T-helper 9 cell (primary cell): ENCODE measurements at places on chromosomes 13 and 19.
A peak's percentile ranks its signal among the peaks of the same experiment; 100 is the strongest.

DNA sequence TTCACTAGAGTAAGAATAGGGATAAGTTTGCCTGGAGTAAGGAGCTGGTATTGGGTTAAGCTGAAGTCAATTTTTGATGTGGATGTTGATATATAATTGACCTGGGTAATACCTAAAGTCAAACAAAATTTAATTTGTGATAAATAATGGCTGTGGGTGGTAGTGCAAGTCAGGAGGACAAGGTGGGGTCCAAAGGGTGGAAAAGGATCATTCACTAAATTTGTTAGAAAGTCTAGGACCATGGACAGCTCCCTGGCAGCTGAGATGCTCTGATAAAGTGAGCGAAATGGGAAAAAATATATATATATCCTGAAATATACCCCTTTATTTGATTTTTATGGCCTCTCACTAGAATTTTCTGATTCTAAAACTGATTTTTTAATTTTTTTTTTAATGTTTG, 463.5 kb downstream of the GPC6 start:
- DNase-seq, result no peak

GRCh38 chr19:16383584-16384161, 59.0 kb downstream of the KLF2 start:
- DNase-seq, result no peak

- DNase-seq, result no peak
These were observed 5.0 kb upstream of the ADM5 start for GRCh38 chr19:49684251-49684982.

GRCh38 chr19:6632002-6632621, 37.8 kb downstream of the TNFSF14 start:
- peak; percentile 79 for DNase-seq

- DNase-seq, result no peak
These were observed 39.8 kb upstream of the LATS2 start for GRCh38 chr13:21100994-21101757.

DNA sequence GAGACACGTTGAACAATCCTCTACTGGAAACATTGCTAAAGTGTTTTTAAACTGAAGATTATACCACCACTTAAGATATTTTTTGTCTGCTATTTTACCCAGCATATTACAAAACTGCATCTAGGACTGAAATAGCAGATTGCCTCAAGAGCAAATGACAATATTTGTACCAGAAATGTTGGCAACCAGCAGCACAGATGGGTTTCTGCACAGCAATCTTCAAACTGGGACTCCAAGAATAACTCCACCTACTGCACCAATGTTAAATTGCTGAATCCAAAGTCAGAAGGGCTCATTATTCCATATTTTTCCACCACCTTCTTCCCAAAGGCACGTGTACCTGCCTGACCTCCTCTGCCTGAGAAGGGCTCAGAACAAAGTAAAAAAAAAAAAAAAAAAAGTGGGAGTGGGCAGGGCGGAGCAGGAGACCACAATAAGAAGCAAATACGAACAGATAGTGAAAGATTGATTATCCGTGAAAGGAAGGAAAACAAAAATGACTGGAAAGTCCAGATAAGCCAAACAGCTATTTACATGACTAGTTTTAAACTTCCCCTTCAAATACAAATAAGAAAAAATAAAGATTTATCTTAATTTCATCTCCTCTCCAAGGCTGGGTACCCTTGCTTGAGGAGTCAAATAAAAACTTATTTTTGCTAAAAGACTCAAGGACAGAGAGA, 79.4 kb downstream of the FOXO1 start:
- DNase-seq, result no peak

DNA sequence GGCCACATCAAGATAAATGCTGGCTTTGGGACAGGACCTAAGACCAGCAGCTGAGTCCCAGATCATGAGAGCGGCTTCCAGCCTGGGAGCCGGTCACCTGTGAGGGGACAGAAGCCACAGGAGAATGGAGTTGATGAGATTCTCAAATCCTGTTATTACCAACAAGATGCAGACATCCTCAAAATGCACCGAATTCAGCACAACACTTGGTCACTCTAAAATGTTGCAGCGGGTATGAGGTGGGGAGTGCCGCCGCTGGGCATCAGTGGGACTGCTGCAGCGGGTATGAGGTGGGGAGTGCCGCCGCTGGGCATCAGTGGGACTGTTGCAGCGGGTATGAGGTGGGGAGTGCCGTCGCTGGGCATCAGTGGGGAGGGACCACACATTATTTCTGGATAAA, 21.2 kb downstream of the RANBP3 start:
- no peak for DNase-seq

- no peak for DNase-seq
These were observed 114.9 kb downstream of the PCCA start for GRCh38 chr13:100203696-100204367.

- peak; percentile 69 for DNase-seq
These were observed at the start of gene MEF2B for GRCh38 chr19:19170053-19170872. Gene MEF2B, minus strand, starts transcription at chr19:19170263. Its CDS starts 19,528 bp downstream, at chr19:19150735.

GRCh38 chr19:19304186-19304965, 15.9 kb downstream of the SUGP1 start:
- no peak for DNase-seq

DNA sequence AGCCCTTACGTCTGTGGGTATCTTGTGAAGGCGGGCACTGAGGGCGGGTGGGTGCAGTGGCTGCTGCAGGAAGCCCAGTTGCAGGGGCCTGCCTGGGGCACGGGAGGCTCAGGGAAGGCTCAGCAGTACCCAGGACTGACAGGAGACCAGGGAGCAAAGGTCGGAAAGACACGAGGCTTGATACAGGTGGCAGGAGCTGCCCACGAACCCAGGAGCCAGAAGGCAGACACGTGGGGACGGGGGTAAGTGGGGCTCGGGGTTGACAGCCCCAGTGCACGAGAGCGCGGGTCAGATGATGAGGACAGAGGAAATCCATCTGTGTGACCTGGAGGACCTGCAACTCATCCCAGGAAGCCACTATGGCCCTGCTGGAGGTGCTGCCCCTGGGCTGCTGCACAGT, 25.3 kb downstream of the ELAVL1 start:
- DNase-seq, result no peak

- no peak for DNase-seq
These were observed 32.0 kb downstream of the LTBP4 start for GRCh38 chr19:40633207-40633606.

DNA sequence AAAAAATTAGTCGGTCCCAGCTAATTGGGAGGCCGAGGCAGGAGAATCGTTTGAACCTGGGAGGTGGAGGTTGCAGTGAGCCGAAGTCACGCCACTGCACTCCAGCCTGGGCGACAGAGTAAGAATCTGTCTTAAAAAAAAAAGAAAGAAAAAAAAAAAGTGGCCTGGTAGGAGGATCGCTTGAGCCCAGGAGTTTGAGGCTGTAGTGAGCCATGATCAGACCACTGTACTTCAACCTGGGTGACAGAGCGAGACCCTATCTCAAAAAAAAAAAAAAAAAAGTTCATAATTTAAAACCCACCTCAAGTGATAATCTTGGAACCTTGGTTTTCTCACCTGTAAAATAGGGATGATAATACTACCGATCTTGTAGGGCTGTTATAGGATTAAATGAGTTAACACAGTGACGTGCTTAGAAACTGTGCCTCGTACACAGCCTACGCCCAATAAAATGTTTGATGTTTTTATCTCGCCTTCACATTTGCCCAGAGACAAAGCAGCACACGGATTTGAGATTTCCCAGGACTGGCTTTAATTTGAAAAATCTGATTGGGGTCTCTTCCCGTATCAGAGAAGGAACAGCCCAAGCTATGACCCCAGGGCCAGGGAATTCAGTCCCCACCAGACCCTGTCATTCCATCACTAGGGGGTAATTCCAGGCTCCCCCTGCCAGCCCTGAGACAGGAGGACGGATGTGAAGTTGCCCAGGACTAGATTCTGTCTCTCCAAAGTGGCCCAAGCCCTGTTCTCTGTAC, 3.6 kb downstream of the SERTAD1 start:
- no peak for DNase-seq

DNA sequence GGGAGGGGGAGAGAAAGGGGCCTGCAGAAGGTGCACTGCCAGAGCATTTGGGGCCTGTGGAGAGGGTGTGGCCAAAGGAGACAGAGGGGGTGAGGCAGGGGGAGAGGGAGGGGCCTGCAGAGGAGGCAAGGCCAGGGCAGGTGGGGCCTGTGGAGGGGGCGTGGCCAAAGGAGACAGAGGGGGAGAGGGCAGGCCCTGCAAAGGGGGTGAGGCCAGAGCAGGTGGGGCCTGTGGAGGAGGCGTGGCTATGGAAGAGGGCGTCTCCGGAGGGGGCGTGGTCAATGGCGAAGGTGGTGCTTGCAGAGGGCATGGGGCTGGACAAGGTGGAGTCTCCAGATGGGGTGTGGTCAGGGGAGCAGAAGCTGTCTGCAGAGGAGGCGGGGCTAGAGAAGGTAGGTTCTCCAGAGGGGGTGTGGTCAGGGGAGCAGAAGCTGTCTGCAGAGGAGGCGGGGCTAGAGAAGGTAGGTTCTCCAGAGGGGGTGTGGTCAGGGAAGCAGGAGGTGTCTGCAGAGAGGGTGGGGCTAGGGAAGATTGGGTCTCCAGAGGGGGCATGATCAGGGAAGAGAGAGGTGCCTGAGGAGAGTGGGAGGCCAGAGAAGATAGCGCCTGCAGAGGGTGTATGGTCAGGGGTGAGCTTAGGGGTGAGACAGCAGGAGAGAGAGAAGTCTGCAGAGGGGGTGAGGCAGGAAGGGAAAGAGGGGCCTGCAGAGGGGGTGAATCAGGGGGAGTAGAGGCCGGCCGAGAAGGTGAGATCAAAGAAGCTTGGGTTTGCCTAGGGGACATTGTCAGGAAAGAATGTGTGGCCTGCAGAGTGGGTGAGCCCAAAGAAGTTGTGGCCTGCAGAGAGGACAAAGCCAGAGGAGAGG, 3.4 kb downstream of the PRR36 start:
- DNase-seq, result peak; percentile 36

DNA sequence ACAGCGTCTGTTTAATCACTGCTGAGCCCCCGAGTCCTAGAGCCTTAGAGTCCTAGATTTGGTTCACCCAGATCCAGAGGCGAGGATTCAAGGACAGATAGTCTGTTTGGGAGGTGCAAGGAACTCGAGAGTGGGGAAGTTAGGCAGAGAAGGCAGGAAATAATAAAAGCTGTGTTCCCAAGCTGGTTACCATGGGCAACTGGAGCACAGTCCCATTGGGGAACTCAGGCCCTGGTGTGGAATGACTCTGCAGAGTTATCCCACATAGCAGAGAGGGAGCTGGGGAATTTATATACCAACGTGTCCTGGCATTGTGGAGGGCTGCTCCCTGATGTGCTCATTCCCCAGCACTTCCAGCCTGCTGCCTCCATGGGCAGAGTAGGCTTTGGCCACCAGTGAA, 9.7 kb downstream of the IGSF23 start:
- DNase-seq, result no peak

DNA sequence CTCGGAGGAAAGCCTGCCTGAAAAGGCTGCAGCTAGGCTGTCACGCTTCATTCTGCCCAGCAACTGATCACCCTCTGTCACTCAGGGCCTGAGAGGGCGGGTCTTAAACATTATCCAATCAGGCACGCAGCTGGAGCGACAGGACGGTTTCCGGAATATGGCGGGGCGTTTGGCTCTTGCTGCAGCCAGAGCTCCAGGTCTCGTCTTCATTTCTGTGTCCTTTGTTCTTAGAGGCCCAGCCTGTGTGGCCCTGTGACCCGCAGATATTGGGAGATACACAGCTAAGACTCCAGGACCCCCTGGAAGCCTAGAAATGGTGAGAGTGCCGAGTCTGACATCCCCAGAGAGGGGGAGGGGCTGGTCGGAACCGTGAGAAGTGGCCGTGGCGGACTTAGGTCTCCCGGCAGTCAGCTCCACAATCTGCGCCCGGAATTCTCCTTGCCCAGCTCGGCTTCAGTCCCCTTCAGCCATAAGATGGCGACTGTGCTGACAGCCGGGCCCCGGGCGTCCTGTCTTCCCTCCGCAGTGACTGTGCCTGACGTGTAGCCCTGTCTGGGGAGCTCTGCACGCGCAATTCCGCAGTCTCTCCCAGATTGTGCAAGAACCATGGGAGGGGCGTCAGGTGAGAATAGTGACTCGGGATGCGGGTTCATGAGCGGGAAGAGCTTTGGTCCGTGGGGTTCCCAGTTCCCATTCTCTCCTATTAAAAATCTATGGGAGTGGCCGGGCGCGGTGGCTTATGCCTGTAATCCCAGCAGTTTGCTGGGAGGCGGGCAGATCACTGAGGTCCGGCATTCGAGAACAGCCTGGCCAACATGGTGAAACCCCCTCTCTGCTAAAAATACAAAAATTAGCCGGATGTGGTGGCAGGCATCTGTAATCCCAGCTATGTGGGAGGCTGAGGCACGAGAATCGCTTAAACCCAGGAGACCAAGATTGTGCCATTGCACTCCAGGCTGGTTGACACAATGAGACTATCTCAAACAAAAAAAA, at the start of gene ZNF429:
Gene ZNF429, plus strand, starts transcription at position 144 of the 993 bp plus-strand sequence. Its CDS starts 170 bp downstream, at position 314.
- DNase-seq, result peak; percentile 79

- DNase-seq, result peak; percentile 60
These were observed at the start of gene CELF5 for GRCh38 chr19:3224346-3225168. Gene CELF5, plus strand, starts transcription at chr19:3224661. Its CDS starts 79 bp downstream, at chr19:3224740.

DNA sequence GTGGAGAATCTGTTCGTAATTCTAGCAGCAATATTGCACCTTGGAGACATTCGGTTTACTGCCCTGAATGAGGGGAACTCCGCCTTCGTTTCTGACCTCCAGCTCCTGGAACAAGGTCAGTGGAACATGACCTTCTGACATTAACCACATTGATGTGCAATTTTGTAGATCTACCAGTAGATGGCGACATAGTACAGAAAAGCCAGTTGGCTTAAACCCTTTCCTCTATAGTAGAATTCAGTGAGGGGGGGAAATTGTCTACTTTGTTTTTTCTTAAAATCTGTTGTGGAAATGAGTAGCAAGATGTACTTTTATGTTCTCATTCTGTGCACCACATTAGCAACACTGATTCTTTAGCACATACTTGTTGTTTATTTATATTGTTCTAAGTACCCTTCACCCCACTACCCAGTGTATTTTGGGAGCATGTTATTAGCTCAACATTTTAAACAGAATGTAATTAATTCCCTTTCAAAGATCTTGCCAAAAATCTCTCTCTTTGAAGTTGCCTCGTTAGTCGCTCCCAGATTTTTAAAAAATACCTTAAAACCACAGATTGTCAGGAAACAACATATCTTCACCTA, 332.2 kb downstream of the MYO16 start:
- DNase-seq, result no peak

DNA sequence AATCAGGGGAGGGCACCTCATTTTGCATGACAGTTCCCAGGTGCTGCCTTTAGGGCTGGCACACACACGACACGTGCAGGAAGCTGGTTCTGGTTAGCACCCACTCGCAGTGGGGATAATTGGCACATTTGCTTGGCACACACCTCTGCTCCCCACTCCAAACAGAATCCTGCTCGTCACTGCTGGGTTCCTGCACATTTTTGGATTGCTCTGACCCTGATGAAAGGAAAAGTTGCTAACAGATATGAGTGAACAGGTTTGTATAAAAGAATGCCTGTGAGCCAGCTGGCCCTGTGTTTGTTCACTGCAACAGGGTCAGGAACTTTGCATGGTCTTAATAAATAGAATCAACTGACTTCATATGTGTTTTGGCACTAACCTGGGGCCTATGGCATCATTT, 1500.4 kb downstream of the EFNB2 start:
- no peak for DNase-seq

- DNase-seq, result no peak
These were observed 14.9 kb upstream of the RNF113B start for GRCh38 chr13:98192008-98192407.

DNA sequence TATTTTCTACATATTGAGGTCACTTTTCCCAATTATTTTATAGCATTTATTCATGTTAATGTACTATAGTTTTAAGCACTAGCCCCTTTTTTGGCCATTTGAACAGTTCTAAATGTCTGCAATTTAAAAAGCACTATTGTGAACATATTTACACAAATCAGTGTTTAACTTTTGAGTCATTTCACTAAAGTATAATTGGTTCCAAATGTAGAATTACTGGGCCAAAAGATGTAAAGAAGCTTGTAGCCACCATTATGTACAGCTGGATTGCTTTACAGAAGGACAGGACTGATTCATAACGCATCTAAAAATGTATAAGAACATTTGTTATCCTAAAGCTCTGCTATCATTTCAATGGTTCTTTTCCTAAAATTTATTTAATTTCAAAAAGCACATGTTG, 16.6 kb upstream of the ATP12A start:
- no peak for DNase-seq
